ENCODE measurements at places on chromosomes 7 and 10.
A peak's percentile ranks its signal among the peaks of the same experiment; 100 is the strongest.

- no peak for DNase-seq
Observed at GRCh38 chr7:149610441-149611011, 112.9 kb upstream of the ZNF746 start.

DNA sequence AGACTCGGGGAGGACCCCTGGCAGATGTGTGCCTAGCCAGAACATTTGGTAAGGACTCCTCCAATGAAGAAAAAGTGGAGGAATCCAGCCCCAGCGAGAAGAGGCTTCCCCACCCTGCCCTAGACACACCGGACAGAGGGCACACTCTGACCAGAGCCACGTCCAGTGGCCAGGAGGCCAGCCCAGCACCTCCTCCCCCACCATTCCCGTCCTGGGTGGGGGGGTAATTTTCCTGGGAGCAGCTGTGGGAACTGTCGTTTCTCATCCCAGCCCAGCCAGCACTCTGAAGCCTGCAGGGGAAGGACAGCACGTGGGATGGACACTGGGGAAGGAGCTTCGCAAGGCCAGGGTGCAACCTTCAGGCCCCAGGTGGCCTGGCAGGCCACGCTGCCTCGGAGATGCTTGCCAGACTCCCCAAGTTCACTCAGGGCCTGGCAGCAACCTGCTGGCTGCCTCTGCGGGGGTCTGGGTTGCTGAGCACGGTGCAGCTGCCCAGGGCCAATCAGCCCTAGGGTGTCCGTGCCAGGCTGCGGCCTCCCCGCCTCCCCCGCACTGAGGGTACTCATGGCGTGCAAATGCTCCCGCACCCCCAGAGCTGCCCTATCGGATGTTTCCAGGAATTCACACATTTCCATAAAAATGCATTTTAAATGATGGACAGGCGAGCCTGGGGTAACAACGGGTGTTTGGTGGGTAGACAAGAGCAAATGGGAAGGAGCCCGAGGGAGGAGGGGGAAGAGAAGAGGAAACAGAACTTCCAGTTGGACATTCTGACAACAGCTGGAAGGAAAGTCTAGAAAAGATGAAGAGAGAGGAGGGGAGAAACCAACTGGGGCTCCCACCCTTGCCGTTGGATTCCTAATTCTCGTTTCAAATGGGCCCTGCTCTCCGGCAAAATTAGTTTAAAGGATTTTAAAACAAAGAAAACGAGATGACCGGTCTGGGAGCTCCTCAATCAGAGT lies 1.9 kb upstream of the EN2 start:
- DNase-seq, result no peak

DNA sequence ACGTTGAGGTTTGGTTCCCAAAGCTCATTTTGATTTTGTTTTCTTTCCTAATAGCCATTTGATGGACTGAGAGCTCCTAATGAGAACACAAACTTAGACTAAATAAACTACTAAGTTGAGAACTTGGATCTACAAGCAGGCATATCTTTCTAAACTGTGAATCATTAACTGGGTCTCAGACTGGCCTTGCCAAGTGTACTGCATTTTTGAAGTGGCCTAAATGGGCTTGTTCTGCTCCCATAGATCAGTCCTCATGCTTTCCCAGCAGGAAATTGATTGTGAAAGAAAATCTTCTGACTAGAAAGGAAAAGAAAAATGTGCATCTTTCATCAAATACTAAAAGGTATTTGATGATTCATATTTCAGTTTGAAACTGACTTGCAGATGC lies 46.7 kb upstream of the RBM33 start:
- peak; percentile 33 for DNase-seq

GRCh38 chr10:23293145-23293724 lies 51.4 kb downstream of the C10orf67 start:
- DNase-seq, result peak; percentile 29

DNA sequence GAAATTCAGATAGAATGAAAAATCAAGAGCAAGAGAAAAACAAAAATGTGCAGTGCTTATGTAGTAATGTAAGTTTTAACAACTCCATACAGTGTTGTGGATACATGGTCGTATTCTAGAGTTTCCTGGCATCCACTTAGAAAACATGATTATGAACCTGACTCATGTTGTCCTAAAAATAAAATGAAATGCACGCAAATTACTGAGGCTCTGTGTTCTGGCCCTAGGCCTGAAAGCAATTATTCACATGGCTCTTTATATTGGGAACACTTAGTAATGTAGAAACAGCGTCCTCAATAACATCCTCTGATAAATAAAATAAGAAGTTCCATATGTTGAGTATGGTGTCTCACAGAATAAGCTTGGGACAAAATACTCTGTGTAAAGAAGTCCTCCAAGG lies 200.2 kb upstream of the SEMA3E start:
- DNase-seq, result peak; percentile 77

DNA sequence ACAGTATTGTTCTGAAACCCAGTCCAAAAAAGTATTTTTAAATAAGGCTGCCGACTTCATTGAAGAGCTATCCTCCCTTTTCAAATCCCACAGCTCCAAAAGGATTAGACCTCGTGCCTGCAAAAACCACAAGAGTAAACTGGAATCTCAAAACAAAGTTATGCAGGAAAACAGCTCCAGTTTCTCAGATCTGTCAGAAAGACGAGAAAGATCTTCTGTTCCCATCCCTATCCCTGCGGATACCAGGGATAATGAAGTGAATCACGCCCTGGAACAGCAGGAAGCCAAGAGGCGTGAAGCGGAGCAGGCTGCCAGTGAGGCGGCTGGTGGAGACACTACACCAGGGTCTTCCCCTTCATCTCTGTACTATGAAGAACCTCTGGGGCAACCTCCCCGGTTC lies 12.6 kb downstream of the MYPN start:
- DNase-seq, result no peak

DNA sequence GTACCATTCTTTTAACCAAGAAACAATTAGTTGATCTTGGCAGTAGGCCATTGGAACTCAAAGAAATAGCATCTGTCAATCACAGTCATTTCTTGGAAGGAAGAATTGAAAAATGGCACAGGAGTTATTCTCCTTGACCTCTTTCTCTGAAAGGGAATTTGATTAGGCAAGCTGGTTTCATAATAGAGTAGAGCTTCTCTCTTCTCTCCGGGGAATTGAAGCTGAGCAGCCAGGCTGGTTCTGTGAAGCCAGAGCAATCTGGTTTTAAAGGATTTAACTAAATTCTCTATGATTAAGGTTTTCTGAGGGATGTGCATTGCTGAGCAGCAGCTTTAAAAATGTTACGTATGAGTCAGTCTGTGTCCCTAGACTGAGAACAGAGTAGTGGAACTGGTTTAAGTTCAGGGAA lies 70.2 kb downstream of the AHCYL2 start:
- peak; percentile 79 for DNase-seq

DNA sequence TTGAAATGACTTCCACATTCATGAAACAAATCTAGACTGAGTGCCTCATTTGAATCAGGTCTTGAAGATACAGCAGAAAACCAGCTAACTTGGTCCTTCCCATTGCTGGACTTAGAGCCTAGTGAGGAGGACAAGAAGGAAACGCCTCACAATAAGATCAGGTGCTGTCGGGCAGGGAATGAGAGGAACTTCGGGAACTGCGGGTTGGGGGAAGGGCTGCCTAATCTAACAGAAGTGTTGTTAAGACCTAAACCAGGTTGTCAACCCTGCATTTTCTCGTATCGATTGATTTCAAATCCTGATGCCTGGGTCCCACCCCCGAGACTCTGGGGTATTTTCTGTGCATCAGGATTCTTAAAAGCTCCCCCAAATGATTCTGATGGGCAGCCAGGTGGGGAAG lies 26.3 kb downstream of the MACROH2A2 start:
- DNase-seq, result no peak

DNA sequence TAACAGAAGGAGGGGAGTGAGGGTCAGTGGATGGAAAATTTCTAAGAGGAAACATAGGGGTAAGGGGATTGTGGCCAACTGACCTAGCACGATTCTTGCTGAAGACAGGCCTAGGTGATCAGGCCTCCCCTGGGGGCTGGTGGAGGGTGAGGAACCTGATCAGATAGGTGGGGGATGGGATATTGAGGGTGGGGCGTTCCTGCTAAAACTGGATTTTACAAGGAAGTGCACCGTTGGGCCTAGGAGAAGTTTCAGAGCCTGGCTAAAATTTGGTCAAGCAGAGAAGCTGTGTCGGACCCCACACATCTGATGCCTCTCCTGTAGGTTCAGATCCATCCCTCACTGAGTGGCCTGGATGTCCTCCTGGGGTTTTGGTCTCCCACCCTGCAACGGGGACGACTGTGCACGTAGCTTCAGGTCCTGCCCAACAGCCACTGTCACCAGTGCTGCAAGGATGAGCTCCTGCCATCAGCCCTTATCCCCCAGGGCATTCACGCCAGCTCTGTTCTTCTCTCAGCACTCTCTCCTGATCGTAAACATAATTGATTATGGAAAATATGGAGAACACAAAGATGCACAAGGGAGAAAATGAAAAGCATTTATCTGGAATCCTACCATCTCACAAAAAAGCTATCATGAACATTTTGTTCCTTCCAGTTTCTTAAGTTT lies 89.9 kb downstream of the ADCY1 start:
- DNase-seq, result no peak

GRCh38 chr10:14378387-14378960 lies 47.8 kb upstream of the FRMD4A start:
- DNase-seq, result no peak

- DNase-seq, result no peak
Observed at GRCh38 chr7:108327353-108327752, 128.9 kb downstream of the NRCAM start.

GRCh38 chr7:150863946-150864345 lies 11.6 kb downstream of the AOC1 start:
- no peak for DNase-seq

DNA sequence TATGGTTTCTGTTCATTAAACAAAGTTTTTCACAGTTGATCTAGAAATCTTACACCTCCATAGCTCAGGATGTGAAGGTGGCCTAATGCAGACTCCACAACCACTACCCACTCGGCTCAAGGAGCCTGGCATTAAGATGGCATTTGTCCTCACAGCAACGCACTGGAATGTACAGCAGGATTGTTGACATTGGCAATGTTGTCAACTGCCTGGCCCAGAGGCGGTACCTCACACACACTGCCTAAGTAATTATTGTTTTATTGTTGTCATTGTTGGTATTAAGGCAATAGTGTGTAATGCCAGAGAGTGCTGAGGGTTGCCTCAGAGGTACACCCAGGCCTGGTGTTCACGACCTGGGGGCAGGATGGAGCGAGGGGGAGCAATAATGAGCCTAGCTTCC lies 38.3 kb downstream of the LRRC18 start:
- no peak for DNase-seq

DNA sequence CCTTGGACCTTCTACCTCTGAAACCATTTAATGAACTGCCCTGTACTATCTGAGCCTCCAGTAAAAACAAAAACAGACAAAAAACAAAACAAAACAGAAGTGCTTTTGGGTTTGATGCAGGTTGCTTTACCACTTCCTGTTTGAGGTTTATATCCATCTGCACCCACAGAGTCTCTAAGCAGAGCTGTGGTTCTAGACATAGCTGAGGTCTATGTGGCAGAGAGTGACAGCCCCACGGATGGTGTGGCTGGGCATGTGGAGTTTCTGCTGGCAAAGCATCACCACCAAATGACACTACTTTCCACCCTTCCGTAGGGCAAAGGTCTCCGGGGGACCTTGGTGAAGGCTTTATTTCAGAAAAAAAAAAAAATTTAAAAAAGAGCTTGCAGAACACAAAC lies 754.2 kb downstream of the GRID1 start:
- DNase-seq, result no peak

- no peak for DNase-seq
Observed at GRCh38 chr10:97109547-97109946, 76.2 kb downstream of the SLIT1 start.

GRCh38 chr7:92590711-92591310 lies 621 bp upstream of the FAM133B start:
- no peak for DNase-seq

GRCh38 chr10:80700252-80700651 lies 162.6 kb downstream of the SH2D4B start:
- DNase-seq, result no peak

- DNase-seq, result peak; percentile 66
Observed at GRCh38 chr10:126137562-126138221, 241.3 kb downstream of the FANK1 start.

DNA sequence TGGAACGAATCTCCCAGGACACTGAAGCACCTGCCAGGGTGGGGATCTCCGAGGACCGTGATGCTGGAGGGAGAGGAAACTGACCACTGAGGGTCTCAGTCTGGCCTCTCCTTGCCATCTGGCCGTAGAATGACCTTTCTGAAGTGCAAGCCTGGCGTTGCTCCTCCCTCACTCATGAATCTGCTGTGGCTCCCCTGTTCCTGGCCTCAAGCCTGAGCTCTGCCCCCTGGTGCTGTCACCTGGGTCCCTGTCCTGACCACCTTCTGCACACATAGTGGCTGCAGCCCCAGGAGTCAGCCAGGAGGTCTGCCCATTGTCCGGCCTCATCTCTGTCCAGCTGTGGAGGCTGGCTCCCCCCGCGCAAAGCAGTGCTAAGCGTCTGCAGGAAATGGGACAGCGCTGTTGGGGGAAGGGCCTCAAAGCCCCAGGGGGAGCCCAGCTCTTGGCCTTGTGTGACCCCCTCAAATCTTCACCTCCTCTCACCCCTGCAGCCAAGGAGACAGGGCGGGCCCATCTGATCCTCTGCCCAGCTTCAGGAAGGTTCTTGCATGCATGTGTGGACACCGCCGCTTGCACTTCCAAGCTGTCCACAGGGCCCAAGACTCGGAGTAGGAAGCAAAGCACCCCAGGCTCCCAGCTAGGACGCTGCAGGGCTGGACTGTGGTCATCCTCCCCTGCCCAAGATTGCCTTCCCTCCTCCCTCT lies 65.7 kb downstream of the MYL10 start:
- no peak for DNase-seq

DNA sequence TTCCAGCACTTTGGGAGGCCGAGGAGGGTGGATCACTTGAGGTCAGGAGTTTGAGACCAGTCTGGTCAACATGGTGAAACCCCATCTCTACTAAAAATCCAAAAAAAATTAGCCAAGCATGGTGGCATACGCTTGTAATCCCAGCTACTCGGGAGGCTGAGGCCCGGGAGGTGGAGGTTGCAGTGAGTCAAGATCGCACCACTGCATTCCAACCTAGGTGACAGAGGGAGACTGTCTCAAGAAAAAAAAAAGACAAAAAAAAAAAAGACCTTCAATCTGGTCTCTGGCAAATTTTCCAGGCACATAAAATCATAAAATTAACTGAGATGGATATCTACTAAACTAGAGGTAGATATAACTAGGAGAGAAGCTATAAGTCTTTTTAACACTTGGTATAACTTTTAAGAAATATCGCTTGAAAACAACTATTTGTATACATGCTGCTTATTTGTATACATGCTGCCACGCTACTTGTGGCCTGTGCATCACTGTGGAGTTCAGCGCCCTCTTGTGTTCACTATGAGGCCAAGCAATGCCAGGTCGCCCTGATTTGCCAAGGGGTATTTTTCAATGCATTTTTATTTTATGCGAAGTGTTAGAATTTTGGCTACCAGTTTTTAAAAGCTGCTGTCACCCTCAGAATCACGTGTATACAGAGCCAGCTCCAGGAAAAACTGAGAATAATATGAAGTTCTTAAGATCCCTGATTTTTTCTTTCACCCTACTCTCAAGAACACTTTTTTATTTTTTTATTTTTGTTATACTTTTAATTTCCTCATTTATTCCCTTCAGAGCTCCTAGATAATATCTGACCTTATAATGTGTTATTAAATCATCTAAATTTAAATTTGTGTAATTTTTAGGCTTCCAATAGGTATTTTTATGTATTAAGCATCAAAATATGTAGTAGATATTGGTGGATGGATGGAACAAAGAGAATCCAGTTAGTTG lies 26.7 kb downstream of the CYCS start:
- peak; percentile 57 for DNase-seq

Measured in fibroblast of skin of right biceps (primary cell).